ENCODE measurements at places on chromosomes 6 and 20.

GRCh38 chr20:3710703-3711483, 1.5 kb downstream of the SIGLEC1 start:
- DNase-seq: peak; percentile 43

- no peak for DNase-seq
These were observed 51.5 kb downstream of the SLC35F1 start for GRCh38 chr6:117958536-117958935.

DNA sequence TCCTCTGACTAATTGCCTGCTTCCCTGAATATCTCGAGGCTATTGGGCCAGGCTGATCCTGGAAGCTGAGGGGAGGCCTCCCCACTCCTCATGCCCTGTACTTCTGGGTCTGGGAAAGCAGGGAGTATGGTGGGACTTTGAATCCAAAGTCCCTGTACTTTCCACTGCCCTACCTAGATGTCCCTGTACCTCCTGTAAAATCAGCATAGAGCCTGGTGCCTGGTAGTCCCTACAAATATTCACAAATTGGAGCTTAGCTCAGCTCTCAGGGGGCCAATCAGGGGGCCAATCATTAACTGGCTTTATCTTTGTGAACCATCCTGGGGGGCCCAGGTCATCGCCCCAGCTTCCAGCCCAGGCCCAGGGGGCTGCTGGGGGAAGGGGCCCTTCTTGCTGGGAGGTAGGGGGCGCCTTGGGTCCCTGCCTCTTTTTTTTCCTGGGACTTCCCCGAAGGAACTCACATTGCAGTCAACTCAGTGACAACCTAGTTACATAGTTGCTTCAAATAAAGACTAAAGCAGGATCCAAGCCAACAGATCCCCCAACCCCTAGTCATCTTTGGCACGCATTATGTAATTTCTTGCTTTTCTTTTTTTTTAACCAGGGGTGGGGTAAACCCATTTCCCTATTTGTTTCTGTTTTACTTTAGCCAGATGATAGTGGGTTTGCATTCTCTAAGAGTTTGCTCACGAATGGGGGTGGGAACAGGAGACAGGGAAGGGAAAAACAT, 6.9 kb upstream of the VEGFA start:
- DNase-seq: no peak

- DNase-seq: no peak
These were observed 139.0 kb downstream of the PRDM13 start for GRCh38 chr6:99745651-99746050.

DNA sequence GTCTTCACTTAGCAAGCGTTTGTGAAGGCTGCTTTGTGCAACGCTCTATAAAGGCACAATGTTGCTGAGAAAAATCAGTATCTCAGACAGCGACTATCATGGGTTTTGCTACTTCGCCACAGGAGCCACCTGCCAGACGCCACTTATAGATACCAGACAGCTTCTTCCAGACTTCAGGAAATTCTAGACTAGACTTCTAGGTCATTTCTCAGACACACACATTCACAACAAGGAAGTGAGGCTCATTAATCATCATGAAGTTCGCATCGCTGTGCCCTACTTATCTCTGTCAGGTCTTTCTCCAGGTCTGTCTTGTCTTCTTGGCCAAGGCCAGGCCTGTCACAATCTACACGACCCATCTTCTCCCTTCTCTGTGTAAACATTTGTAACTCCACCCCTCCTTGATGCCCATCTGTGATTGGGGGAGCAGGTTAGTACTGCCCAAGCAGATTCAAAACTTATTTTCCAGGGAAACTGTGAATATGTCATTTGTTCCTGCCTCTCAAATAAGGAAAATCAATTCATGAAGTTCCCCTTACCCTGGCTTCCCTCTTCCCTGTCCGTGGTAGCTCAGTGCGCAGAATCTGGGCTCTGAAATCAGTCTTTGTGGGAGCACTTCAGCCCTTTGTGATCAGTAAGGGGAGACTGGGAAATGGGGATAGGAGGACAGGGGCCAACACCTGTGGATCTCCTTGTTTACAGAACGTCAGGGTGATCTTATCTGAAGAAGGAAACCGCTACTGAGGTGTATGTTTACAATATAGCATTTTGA, 115.5 kb downstream of the TNFAIP3 start:
- DNase-seq: no peak

DNA sequence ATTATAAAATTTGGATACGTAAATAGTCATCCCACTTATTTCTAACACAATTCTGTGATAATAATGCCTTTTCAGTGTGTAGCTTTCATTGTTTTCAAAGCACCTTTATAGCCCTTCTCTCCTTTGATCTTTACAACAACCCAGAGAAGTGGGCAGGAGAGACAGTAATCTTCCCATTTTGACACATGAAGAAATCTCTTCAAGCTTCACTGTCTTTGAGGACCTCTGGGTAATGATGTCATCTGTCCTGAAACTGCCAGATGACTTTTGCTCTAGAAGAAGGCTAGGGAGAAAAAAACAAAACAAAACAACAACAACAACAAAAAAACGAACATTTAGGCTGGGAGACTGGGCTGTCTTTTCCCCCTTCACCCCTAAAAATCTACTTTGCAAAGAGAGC, 203.0 kb downstream of the KCNQ5 start:
- DNase-seq: no peak

DNA sequence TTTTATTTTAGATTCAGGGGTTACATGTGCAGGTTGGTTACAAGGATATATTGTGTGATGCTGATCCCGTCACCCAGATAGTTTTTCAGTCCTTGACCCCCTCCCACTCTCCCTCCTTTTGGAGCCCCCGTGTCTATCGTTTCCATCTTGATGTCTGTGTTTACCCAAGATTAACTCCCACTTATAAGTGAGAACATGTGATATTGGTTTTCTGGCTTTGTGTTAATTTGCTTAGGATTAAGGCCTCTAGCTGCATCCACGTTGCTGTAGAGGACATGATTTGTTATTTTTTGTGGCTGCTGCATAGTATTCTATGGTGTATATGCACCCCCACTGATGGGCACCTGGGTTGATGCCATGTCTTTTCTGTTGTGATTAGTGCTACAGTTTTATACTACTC, 178.6 kb downstream of the PLCB1 start:
- no peak for DNase-seq

GRCh38 chr6:126123226-126123625, 136.9 kb downstream of the TRMT11 start:
- DNase-seq: no peak

GRCh38 chr20:22762576-22763256, 178.3 kb upstream of the FOXA2 start:
- DNase-seq: no peak

GRCh38 chr6:71345476-71346333, 57.1 kb downstream of the OGFRL1 start:
- no peak for DNase-seq

DNA sequence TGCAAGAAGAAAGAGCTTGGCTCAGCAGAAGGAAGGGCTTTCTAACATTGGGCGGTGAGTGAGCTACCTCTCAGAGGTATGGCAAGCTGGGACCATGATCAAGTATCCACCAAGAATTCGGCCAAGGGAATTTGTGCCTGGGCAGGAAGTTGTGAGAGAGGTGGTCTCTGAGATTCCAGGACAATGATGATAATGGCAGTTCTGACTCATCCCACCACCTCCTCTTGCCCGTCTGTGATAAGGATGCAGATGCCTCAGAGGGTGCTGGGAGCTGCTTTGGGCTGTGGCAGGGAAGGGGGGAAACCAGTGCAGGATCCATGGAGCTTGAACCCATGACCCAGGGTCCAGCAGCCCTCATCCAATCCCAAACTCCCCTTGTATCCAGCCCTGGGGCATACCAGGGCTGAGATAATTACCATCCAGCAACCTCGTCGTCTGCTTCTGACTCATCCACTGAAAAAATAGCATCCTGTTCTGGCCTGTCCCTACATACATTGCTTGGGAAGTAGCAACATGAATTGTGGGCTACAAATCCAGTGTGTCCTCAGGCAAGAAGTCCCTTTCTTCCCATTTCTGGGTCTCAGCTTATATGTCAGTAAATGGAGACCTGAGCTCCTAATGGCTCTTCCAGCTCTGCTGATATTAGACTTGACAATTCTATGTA, 5.9 kb downstream of the TGM6 start:
- no peak for DNase-seq

DNA sequence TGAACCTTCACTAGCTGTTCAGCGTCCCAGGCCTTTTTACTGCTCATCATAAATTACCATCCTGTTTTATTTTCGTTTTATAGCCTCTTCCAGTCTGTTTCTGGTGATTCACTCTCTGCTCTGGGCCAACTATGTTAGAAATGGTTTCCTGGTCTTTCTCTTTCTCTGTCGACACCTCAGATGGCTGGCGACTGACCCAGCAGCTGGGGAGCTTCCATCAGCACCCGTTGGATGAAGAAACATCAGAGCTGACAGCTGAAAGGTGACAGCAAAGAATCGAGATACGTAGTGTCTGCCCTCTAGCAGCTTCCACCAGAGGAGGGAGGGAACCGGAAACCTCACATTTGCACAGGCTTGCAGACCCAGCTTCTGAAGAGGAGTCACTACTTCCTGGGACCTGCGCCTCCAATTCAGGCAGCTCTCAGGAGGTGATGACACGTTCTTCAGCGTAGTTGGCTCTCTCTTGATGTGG, 82.9 kb upstream of the MLN start:
- DNase-seq: no peak

- no peak for DNase-seq
These were observed 45.7 kb downstream of the TSPYL4 start for GRCh38 chr6:116208056-116208785.

DNA sequence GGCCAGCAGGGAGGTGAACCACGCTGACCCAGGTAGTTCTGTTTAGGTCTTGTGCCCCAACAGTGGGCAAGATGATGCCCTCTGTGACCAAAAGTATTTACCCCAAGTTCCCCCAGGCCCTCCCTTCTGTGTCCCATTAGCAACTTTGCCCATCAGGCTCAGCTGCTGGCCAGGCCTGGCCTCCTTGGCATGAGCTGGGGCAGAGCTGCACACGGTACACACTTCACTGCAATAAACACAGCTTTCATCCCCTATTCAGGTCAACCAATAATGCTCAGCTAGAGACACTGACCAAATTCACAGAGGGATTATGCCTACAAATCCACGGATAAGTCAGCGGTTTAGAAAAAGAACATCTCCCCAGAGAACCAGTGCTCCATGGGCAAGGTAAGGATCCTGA, 103.7 kb downstream of the SLC23A2 start:
- DNase-seq: no peak

DNA sequence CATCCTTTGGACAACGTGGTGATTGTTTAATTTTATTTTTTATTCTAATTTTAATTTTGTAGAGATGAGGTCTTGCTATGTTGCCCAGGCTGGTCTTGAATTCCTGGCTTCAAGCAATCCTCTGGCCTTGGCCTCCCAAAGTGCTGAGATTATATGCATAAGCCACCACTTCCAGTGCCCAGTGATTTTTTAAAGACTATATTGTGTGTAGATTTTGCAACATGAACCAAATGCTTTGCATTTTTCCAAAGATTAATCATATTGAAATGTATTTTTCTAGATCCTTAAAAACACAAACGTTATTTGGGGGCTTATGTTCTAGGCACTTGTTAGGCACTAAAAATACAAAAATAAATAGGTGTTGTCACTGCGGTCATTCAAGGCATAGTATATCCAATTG, 117.6 kb upstream of the CCN2 start:
- no peak for DNase-seq

GRCh38 chr6:32883789-32884188, 29.8 kb downstream of the PSMB9 start:
- DNase-seq: no peak

GRCh38 chr6:89281779-89282246, 33.3 kb downstream of the GABRR2 start:
- DNase-seq: peak; percentile 57

DNA sequence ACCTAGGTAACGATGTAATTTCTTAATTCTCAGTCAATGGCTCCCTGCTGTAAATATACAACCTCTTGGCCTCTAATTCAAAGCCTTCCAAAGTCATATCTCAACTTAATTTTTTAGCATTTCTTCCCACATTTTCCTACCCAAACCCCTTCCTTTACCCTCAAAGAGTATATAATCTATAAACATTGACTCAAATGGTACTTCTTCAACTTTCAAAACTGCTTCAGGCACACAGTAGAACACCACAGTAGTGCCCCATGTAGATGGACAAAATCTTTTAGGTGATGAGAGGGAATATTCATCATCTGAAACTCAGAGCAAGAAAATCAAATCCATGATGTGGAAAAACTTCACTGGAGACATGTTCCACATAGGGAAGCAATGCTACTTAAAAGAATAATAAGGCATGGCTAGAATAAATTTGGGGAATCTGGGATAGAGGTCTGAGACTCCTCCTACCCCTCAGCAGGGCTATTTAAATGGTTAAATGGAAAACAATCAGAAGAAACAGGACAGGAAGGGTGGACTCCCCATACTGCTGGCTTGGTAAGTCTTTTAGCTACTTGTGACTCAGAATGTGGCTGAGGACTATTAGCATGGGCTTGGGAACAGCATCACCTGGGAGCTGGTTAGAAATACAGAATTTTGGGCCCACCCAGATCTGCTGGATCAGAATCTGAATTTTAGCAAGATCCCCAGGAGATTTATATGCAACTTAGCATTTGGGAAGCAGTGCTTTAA, 6.4 kb downstream of the SLC22A2 start:
- DNase-seq: no peak

GRCh38 chr6:167928111-167928510, 69.4 kb upstream of the KIF25 start:
- no peak for DNase-seq

DNA sequence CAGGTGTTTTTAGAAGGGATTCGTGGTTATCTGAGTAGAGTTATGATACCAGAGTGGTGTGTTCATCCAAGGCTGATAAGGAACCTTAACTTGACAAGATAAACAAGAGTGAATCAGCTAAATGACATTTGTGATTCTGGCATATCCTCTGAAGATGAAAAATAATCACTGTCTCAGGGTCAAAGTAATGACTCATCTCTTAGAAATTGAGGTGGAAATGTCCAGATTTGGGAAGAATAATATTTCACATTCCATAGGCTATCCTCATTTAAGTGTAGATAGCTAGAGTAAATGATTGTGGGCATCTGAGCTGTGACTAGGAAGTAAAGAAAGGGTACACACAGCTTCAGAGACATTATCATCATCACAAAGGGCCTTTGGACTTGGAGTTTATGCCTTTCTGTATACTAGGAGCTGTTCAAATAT, 255.7 kb downstream of the GJA1 start:
- DNase-seq: no peak

- DNase-seq: no peak
These were observed 45.9 kb upstream of the DUSP22 start for GRCh38 chr6:246352-246751.

DNA sequence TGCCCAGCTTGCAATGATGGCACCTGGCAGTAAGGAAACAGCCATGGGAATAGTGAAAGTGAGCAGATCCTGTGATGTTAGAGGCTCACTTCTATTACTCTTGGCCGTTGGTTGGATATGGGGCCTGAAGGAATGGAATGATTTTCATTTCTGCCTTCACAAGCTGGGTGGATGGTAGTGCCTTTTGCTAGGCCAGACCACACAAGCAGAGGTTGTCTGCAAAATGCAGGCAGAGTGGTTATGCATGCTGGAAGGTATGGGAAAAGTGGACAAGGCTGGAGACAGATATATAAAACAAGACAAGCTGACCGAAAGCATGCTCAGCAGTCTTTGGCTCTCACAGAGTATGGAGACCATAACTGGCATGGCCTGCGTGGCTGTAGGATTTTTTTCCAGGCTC, 50.7 kb upstream of the ERVFRD-1 start:
- no peak for DNase-seq

- no peak for DNase-seq
These were observed 949.6 kb downstream of the TBC1D32 start for GRCh38 chr6:120384671-120385070.

All from iPS DF 6.9 (cell line).